ENCODE measurements at places on chromosomes 1 and 21.

DNA sequence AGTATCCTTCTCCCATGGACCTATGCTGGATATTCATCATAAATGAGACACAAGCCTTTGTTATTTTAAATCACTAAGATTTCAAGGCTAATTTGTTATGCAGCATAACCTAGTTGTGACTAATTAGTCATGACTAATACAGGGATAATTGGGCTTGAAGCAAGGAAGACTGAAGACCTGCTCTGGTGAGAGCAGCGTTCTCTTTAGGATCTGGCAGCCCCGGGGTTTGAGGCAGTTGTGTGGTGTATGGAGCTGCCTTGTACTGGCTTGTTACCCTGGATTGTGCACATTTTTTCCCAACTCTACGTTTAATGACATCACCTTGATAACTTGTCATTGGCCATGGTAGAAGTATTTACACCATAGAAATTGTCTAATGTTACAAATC is 25.7 kb upstream of the SPAG17 start:
- no peak for DNase-seq

DNA sequence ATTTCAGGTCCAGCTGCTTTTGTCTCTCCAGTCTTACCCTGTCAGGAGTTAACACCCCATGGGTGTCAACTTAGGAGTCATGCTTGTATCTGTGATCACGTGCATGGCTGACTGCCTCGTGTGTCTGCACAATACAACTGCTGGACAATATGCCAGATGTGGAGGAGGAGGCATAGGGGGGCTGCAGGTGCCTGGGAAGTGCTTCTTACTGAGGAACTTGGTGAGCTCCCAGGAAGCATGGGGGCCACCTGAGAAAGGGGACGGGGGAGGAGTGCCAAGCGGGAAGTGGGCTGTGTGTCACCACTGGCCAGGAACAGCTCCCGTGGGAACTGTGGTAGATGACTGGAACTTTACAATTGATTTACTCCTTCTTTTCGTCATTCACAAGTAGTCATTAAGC is 9.5 kb downstream of the RHEX start:
- DNase-seq: no peak

DNA sequence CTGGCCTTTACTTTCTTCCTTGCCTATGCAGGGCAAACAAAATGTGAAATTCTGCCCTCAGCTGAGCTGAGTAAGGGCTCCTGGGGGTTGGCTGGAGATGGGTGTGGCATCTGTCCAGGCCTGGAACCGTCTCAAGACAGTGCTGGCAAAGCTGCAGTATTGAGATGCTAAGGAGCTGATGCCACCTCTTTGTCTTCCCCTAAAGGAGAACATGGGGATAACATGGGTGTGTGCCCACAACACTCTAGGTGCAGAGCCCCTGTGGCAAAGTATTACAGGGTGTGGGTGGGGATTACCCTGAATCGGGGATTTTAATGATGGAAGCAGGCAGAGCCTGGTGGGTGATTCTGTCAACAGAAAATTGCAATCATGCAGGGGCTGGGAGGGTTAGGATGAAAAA is 2.5 kb upstream of the ST3GAL3 start:
- peak; percentile 71 for DNase-seq

- no peak for DNase-seq
Measured at GRCh38 chr1:193709607-193710006, 523.2 kb upstream of the B3GALT2 start.

DNA sequence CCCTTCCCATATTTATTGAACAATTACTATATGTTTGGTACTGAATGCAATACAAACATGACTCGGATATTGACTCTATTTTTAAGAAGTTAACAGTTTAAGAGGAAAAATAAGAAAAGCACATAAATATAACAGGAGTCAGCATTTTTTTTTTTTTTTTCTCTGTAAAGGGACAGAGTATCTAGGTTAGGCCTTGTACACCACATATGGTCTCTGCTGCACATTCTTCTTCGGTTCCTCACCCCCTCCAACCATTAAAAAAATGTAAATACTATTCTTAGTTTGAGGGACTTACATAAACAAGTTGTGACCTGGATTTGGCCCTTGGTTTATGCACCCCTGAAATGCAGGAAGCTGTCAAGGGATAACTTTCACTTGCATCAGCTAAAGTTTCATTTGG is 40.4 kb downstream of the PHC2 start:
- DNase-seq: peak; percentile 62

DNA sequence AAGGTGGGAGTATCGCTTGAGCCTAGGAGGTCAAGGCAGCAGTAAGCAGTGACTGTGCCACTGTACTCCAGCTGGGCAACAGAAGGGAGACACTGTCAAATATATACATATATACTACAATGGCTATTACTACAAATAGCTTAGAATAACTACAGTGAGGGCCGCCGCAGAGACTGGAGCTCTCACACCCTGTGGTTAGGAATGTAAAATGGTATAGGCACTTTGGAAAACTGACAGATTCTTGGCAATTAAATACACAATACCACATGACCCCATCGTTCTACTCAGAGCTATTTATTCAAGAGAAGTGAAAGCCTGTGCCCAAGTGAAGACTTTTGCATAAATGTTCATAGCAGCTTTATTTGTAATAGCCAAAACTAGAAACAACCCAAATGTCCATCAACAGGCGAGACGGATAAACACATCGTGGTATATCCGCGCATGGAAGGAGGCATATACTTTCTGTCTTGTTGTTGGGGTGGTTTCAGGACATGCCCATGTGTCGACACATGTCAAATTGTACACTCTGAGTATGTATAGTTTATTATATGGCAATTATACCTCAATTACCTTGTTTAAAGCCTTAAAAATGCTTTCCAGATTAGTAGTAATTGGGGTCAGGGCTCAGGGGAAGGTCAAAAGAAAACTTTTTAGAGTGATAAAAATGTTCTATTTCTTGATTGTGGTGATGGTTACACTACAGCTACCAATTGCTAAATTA is 123.4 kb downstream of the RIPK4 start:
- no peak for DNase-seq

GRCh38 chr1:92410706-92411105 is 76.0 kb downstream of the GFI1 start:
- no peak for DNase-seq

GRCh38 chr1:220680085-220680687 is 10.0 kb upstream of the C1orf115 start:
- peak; percentile 53 for DNase-seq

DNA sequence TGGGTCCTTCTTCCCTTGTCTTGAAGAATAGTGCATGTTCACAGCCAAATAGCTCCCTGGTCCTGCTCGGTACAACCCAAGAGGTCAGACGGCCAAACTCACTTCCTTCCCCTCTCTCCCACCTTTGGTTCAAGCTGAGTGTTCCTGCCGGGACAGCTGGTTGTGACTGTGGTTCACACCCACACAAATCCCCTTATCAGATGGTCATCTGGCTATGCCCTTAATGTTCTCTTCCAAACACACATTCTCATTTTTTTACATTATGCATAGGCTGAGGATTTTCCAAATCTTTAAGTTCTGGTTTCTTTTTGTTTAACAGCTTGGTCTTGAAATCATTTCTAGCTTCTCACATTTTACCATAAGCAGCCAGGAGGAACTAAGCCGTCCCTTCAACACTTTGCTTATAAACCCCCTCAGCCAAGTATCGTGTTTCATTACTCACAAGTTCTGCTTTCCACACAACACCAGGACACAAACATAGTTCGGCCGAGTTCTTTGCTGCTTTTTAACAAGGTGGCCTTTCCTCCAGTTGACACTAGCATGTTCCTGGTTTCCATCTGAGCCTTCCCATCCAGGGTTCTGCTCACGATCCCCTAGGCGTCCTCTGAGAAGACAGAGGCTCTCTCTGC is 19.7 kb upstream of the TSPEAR start:
- DNase-seq: no peak

GRCh38 chr1:60622486-60622885 is 459.9 kb upstream of the NFIA start:
- DNase-seq: no peak

DNA sequence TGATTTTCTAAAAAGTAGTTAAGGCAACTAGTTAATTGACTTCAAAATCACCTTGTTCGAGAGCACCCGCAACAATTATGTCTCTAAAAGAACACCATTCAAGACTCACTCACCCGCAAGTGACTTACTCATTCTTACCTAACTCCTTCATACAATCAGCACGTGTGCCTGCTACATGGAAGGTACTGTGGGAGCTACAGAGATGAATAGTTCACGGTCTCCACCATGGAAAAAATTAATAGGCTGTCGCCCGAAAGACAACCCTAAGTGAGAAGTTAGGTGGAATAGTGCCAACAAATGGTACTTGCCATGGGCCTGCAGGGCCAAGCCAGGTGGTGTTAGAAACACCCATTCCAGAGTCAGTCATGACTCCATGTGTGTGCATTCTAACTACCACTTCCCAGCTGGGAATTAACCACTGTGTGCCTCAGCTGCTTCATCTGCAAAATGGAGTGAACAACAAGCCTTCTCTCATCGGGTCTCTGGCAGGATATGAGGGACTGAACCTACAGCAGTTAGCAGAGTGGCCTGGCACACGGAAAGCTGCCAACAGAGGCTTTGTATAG is 7.1 kb downstream of the SSBP3 start:
- DNase-seq: no peak

- no peak for DNase-seq
Measured at GRCh38 chr1:223219318-223219635, 76.2 kb upstream of the TLR5 start.

GRCh38 chr1:22142315-22143064 is 407 bp downstream of the WNT4 start:
- DNase-seq: peak; percentile 13

GRCh38 chr1:12148958-12149790 is 17.6 kb upstream of the TNFRSF1B start:
- no peak for DNase-seq

DNA sequence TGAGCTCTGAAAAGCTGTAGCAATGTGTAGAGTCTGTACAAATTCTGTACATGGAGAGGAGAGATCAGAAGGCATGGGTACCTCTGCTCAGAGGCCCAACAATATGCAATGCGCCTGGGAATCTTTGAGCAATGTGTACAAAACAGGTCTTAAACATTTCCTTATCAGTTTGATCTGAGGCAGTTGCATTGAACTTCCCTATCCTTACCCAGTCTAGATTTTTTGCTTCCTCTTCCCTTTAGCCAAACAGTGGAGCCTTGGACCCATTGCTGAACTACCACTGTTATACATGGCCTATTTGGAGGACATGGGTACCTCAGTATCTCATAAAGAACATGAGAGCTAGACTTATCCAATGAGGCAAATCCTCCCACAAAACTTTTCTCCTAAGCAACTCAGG is 12.6 kb upstream of the MNDA start:
- no peak for DNase-seq

- DNase-seq: peak; percentile 94
Measured at GRCh38 chr1:225746361-225747179, 31.1 kb upstream of the SRP9 start.

DNA sequence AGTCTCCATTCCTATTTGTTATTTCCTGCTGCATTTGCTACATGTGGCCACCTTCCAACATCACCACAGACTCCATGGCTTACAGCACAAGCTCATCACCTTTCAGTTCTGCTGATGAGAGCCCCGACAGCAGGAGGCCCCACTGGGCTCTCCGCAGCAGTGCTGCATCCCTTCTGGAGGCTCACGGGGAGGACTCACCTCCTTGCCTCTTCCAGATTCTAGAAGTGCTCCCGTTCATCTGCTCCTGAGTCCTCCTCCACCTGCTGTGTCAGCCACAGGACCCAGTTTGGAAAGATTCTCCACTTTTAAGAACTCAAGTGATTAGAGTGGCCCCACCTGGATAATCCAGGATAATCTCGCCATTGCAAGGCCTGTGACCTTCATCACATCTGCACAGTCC is 167.6 kb downstream of the PCBP3 start:
- DNase-seq: no peak

- DNase-seq: no peak
Measured at GRCh38 chr1:226363801-226364513, 43.9 kb downstream of the PARP1 start.

GRCh38 chr1:47469390-47469759 is 31.5 kb downstream of the FOXD2 start:
- DNase-seq: peak; percentile 50

DNA sequence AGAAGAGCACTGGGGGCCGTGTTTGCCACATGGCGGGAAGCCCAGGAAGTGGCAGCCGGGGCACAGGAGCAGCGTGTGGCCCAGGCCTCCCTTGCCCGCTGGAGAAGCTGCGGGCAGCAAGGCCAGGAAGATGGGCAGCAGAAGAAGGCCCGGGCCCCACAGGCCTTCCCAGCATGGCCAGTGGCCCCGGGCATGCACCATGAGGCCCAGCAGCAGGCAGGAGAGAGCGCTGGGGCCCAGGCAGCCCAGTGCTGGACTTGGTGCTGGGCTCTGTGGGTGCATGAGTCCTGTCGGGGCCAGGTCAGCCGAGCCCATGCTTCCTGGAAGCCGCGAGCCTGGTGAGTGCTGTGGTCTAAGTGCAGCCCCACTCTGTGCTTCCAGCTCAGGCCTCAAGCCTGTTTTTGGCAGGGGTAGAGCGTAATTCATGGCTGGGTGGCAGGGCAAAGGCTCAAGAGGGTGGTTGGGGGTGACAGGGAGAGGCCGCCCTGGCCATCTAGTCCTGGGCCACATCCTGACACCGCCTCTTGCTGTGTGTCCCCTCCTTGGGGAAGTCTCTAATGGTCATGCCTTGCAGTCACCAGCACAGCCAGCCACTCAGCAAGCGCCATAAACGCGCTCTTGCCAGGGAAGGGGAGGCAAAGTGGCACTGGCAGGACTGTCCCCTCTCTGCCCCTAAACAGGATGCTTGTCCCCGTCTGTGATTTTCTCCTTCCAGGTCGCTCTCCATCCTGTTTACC is 21.3 kb downstream of the MTHFR start:
- DNase-seq: no peak

DNA sequence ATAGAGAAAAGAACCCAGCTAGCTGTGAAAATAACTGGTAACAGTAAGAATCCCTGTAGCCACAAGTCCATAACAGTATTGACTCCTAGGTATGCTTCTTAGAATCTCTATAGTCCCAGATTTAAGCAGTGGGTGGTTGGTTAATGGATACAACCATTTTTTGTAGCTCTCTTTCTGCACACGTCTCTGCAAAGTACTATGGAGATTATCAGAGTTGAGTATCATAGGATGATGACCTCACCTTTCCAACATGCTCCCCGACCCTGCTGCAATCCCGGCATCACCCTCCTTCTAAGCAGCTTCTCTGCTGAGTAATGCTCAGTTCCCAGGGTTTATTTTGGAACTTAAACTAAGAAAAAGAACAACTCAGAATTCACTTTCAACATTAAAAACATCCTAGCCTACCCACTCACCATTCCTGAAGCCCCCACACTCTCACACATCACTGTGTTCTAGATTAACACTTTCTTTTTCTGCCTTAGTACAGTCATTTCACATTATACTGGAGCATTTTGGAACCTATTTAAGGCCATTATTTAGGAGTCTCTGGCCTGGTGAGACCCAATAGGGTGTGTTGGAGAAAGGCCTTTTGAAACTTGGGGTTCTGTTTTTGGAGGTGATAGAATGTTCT is 2.7 kb downstream of the MLLT11 start:
- peak; percentile 92 for DNase-seq
